NCI-H524 (cell line): ENCODE measurements at places on chromosomes 1 and 21.

GRCh38 chr1:109513110-109513710 lies 3.7 kb upstream of the AMIGO1 start:
- no peak for DNase-seq

DNA sequence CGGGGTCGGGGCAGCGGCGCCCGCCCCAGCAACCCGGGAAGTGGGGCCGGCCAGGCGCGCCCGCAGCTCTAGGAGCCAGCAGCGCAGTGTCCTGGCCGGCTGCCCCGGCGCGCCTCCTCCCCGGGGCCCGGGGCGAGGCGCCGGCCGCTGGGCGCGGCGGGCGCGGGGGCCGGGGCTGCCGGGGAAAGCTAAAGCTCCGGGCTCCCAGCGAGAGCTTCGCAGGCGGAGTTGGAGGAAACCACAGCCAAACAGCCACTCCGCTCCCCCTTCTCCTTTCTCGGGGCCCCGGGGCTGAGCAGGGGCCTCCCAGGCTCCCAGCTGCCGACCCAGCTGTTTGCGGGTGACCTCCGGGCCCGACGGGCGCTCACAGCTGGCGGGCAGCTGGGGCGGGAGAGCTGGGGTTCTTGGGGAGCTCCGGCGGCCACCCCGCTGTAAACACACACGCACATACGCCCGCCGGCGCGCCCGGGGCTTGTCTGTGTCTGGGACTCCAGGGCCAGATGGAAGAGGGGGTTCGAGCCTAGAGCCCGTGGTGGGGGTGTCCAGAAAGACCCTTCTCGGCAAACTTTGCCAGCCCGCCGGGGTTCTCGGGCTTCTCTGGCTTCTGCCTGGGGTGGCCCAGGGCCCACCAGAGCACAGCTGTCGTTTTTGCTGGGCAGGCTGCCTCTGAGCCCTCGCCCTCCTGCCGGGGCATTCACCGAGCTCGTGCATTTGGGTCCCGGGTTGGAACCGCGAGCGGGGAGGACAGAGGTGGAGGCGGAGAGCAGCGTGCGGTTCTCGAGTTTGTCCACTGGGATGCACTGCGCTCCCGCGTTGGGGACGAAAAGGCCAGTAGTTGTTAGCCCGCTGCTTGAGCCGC lies 1.5 kb downstream of the AJAP1 start:
- peak; percentile 45 for DNase-seq

DNA sequence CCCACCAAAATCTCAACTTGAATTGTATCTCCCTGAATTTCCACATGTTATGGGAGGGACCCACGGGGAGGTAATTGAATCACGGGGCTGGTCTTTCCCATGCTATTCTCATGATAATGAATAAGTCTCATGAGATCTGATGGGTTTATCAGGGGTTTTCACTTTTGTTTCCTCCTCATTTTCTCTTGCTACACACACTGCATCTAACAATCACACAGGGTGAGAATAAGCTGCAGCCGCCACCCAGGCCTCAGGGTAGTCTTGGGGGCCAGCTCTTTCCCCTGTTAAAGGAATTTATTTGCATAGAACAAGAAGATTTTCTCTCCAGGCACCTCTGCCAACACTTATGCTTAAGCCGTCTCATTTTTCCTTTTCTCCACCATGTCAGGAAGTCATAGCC lies 26.0 kb upstream of the GBP6 start:
- DNase-seq = no peak

DNA sequence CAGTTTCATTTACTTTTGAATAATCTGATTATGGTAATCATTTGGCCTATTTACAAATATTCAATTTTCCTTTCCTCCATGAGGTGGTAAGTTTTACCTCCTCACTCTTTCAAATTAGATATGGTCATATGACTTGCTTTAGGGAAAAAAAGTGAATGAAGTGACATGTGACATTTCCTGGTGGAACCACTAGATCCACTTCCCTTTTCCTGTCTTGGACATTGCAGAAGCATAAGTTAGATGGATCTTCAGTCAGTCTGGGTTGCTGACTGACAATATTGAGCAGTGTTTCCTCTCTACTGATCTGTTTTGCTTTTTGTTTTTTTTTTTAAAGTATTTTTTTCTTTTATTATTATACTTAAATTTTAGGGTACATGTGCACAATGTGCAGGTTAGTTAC lies 481.1 kb upstream of the PTBP2 start:
- DNase-seq = no peak

GRCh38 chr1:28507247-28507645 lies 1.4 kb downstream of the RCC1 start:
- DNase-seq = no peak

DNA sequence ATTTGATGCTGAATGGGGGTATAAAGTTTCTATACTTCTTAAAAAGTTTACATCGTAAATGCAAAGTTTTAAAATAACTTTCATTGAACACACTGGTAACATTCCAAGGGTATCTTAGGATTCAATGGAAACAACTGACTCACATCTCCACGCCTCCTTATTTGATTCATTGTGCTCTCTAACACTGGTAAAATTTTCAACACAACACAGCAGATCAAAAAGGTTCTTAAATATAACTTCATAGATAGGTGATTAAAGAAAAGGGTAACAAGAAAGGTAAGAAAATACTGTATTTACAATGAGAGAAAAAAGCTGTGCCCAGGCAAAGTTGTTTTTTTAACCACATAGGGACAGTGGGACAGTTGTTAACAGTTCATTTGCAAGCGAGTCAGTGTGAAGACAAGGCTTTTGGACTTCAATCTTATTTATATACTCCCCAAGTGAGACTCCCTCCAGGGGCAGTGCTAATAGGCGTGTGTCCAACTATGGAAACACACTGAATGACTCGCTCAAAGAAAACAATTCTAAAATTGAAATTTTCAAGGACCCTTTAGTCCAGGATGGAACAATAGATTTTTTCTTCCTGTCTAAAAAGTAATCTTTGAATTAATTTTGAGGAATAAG lies 140.5 kb downstream of the TIAM1 start:
- DNase-seq = no peak

- no peak for DNase-seq
Measured at GRCh38 chr1:210688512-210689234, 360.0 kb downstream of the HHAT start.

DNA sequence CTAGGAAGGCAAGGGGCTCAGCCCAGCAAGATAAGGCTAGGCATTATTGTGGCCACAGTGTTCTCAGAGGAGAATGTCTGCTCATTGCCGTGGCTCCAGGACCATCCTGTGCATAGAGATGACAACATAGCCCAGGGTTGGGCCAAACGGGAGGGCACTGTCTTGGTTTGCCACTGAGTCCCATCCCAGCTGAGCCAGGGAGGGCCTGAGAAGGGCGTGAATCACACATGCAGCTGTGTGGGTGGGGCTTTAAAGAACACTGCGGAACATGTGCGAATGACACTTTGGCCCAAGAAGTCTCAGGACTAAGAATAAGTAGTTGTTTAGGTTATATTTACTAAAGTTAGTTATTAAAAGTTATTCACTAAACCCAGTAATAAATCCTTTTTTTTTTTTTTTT lies 18.5 kb downstream of the CHAF1B start:
- no peak for DNase-seq

DNA sequence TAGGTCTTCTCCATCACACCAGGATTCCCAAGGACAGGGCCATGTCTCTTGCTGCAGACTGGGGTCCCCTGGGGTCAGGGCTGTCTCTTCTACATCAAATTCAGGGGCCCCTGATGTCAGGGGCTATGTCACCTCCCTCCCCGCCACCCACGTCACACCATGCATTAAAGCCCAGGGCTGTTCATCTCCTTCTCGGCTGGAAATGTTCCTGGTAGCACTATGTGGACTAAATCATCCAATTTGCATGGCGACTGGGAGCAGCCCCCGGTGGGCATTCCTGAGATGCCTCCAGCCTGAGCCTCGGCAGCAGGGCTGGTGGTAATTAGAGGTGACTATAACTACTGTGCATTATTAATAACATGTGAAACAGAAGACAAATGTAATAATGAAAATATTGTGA lies 151.7 kb upstream of the HMGB4 start:
- DNase-seq = no peak

GRCh38 chr1:206079135-206079534 lies 26.2 kb downstream of the RHEX start:
- DNase-seq = no peak

- no peak for DNase-seq
Measured at GRCh38 chr1:12098786-12099185, 35.7 kb downstream of the TNFRSF8 start.

DNA sequence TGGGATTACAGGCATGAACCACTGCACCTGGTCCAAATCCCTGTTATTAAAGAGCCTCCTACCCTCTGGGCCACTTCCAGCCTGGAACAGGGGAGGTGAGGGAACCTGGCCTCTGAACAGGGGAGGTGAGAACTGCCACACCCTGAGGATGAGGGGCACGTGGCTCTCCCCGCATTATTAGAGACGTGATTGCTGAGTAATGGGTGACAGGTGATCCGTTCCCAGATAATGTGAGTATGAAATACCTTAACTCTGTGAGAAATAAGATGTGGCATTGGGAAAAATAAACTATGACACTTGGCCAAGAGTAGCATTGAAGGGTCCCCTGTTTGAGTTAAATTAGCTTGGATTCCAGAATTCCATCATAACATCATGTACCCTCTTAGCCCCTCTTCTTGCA lies 13.6 kb upstream of the SLC25A34 start:
- DNase-seq = no peak

DNA sequence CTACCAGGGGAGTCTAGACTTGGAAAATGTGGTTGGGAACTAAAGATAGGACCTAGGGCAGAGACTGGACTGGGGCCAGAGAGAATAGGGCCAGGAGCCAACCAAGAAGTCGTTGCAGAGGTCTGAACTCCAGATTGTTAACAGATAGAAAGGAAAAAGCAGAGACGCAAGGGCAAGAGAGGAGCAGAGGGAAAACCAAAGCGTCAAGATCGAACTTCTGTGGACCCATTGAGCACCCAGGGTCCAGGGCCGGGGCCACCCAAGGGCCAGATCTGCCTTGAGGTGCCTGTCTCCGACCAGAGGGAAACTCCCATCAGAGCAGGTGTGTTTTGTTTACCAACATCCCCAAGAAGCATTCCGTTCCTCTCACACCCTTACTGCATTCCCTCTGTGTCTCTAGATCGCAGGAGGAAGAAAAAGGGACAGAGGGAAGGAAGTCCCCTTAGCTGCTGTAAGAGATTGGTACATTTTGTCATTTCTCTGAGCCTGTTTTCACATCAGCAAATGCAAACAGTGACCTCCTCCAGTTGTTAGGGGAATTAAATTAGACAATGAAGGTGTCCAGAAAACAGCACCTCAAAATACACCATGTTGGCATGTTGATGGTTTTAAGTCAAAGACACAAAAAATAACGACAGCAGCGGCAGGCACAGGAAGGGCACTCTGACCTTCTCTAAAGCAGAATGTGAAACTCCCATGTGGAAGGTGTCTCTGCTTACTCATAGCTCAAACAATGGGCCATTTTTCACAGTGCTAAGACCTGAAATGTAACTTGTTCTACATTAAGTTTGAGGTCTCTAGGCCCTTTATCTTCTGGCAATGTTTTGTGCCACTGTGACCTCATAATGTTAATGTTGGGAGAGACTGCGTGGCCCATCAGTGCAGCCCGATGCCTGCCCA lies 105.8 kb upstream of the RAB4A start:
- DNase-seq = no peak

GRCh38 chr1:42333662-42334239 lies 1.3 kb downstream of the FOXJ3 start:
- DNase-seq = no peak

DNA sequence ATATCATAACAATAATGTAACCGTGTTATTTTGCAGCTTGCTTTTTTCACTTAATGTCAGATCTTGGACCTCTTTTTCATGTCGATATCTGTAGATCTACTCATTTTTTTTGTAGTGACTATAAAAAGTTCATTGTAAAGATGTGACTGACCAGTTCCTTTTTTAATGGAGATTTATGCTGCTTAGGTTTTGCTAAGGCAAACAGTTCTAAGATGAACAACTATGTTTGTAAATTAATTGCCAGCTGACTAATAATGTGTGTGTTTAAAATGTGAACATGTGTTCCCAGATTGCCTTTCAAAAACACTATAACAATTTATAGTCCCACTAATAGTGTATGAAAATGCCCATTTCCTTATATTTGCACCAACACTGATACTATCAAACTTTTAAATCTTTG lies 18.1 kb upstream of the EPS8L3 start:
- no peak for DNase-seq

DNA sequence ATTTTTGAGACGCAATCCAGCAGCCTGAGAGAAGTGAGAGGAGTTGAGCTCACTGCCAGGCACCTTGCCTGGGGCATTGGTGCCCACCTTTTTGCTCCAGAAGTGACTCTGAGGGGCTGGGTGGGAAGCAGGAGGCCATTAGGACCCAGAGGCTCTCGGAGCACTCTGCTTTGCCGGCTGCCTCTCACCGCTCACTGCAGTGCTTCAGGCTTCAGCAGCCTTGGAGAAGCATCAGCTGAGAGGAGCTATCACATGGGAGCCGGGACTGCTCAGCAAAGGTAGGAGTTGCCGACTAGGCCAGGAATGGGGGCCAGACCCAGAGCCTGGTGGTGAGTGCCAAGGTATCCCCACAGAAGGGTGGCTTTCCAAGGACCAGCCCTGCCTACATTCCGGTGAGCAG lies at the start of gene GPR61:
TSS of gene GPR61 (plus strand) at position 197 of the 400 bp plus-strand sequence. CDS start 3,151 bp downstream, outside the sequence.
- DNase-seq = no peak

- DNase-seq = no peak
Measured at GRCh38 chr1:67342076-67342890, 34.6 kb downstream of the IL12RB2 start.

- DNase-seq = no peak
Measured at GRCh38 chr1:17466359-17466758, 26.9 kb upstream of the RCC2 start.

DNA sequence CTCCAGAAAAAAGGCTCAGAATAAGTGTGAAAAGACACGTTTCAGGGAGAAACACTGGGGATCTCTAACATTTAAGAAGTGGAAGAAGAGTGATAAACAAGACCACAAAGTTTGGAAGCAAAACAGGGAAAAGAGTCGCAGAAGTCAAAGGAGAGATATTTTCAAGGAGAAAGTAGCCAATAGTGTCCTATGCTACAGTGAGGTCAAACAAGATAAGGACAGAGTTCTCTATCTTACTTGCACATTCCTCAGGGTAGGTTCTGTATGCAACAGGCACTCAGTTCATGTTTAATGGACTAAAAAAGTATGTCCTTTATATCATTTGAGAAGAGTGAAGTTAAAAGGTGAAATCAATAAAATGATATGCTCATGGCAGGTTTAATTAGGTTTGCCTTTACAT lies 13.8 kb upstream of the EDEM3 start:
- DNase-seq = no peak
